ENCODE measurements at places on chromosomes 5 and 9.

GRCh38 chr5:176846335-176847140, 36.2 kb downstream of the UNC5A start:
- no peak for DNase-seq

GRCh38 chr5:44365345-44365744, 23.9 kb downstream of the FGF10 start:
- no peak for DNase-seq

- DNase-seq = no peak
Measured at GRCh38 chr9:13596383-13596970, 317.0 kb upstream of the MPDZ start.

DNA sequence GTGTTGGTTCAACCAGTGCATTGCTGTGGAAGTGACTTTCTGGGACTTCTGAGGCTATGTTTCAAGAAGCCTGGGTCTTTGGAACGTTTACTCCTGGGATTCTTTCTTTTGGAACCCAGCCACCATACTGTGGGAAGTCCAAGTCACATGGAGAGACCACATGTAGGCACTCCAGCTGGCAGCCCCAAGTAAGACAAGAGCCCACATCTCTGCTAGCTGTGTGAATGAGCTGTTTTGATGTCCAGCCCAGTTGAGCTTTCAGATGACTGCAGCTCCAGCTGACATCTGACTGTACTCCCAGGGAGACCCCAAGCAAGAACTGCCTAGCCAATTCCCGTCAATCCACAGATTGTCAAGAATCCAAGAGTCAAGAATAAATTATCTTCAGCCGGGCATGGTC, 60.1 kb upstream of the SPATA31D4 start:
- no peak for DNase-seq

DNA sequence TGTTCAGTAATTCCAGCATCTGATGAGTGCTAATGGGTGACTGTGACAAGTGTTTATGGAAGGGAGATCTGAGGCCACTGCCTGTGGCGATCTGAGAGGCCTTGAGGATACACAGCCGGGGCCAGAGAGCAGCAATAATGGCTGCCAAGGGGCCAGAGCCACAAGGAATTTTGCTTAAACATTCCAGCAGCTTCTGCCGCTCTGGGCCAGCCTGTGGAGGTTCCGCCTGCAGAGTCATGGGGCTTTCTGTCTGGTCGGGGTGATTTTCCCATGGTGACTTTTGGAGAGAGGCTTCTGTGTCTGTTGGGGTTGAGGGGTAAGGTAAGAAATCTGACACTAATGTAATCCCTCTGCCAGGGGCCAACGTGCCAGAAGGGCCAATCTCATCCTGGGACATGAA, 353.5 kb downstream of the ADAMTS6 start:
- DNase-seq = no peak

- no peak for DNase-seq
Measured at GRCh38 chr5:101424530-101425175, 521.6 kb upstream of the ST8SIA4 start.

GRCh38 chr5:135654761-135655467, 76.1 kb upstream of the CXCL14 start:
- no peak for DNase-seq

- DNase-seq = no peak
Measured at GRCh38 chr9:134717924-134718645, 76.5 kb downstream of the COL5A1 start.

DNA sequence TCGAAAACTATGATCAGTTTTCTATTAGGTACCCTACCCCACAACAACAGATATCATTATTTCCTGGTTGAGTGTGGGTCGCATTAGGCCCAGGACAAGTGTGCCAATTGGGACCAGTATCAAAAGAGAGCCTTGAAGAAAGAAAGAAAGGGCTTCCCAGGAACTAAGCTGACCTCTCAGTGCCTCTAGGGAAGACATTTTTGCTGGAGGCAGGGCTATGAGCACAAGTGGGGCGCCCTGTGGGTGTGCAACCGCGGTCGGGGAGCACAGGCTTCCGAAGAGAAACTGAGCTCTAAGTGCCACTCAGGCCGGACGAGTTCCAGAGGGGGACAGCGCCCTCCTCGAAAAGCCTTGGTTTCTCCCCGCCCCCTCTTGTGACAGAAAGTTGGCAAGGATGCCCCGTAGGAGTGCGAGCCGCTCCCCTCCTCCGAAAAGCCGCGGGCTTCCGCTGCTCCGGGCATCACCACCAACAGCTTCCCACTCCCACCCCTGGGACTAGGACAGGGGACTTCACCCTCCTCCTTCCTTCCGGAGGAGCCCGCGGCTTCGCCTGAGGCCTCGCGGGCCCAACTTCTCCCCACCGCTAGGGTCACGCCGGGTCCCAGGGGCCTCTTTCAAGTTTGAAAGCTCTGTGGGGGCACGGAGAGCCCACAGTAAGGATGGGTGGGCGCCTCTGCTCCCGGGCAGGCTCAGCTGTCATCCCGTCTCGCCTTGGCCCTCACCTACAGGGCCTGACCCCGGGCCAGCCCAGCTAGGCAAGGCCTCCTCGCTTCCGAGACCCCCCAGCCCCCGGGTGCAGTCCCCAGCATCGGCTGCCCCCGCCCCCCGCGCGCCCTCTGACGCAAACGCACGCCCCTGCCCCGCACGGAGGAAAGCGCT, 2.0 kb downstream of the NR2F1-AS1 start:
- DNase-seq = peak; percentile 47

DNA sequence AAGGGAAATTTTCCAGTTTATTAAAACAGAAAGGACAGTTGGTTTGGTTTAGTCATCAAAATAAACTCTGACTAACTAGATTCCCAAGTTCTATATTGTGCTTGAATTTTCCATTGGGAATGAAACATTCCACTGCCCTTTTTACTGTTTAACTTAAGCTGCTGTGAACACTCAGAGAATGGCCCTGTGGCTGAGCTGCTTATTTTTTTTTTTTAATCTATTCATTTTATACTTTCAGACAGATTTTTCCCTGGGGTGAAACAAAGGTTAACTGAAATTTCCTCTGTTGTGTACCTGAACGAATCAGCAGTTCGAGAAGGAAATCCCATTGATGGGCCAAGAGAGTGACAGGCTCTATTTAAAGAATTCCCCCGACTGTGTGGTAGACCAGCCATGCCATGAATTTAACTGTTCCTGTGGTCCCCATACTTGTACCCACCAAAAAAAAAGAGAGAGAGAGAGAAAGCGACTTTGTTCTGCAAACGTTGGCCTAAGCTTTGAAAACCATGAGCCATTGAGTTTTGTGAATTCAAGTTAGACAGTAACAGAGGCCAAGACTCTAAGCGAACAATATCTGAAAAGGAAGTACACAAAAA, 138.7 kb upstream of the GRHPR start:
- no peak for DNase-seq

GRCh38 chr9:105881654-105882349, 187.5 kb downstream of the TMEM38B start:
- DNase-seq = peak; percentile 20

DNA sequence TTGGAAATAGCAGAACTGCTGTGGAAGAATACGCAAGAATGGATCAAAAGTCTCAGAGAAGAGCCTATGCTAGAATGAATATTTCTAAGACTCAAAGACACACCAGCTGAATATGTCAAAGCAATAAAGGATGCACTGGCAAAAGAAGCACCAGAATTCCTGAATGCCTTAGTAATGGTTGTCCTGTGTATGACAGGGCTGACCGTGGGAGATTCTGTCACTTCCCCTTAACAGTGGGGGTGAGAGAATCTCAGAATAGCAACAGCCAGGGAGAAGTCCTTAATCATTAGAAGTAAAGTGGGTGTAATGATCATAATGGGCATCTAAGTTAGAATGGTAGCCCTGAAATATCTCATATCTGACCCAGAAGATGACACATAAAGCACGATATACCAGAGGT, 14.6 kb upstream of the PRR16 start:
- DNase-seq = no peak

GRCh38 chr9:36051317-36051716, 14.6 kb downstream of the RECK start:
- DNase-seq = no peak

DNA sequence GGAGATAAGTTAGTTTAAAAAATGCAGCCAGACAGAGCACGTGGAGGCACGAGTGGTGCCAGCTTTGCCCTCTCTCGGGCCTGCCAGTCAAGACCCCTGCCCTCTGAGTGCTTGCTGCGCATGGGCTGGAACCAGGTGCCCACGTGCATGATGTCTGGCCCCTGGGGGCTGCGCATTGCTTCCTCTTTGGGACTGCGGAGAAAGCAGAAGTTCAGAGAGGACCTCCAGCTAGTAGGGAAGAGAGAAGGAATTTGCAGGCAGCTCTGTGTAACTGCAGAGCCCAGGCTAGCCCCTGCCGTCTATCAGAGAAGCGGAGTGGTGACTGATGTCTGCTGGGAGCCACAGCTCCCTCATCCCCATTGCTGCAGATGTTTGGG, 9.7 kb upstream of the RNU6ATAC start:
- DNase-seq = no peak

DNA sequence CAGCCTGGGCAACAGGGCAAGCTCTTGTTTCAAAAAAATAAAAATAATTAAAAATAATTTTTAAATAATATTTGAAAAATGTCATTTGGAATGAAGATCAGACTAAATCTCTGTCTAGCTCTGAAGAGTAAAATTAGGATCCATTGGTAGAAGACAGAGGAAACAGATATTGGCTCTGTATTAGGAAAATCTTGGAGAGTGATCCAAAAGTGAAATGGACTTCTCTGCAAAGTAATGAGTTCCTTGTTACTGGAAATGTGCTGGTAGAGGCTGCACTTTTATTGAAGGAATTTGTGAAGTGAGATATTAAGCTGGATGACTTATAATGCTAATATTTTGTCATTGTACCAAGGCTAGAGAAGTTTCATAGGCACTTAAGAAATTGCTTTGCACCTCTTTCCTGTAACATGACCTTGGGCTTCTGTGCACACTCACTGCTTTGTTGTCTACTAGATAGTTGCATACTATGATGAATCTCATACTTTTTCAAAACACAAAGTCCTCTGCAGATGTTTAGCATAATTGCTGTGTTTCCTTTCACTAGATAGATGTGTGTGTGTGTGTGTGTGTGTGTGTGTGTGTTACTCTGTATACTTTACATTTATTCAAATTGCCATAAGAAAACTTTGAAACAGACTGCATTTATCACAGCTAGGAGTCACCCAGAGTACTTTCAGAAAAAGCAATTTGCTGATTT, 13.1 kb downstream of the THBS4 start:
- DNase-seq = peak; percentile 29

- DNase-seq = no peak
Measured at GRCh38 chr5:32074401-32074800, 99.7 kb downstream of the GOLPH3 start.

DNA sequence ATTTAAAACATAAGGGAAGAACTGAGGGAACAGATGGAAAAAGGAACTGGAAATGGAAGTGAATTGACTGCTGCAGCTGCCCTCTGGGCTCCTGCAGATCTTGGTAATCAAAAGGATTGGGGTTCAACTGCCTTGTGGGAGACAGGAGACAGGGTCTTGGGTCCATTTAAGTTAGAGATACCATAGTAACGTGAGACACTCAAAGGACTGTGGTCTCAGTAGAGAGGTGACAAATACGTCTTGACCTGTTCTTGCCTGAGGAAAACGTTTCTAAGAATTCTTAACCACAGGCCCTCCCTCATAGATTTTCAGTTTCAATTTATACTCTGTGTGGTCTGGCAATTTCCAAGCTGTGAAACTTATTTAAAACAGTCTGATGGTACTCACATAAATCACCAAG, 100.8 kb upstream of the DHFR start:
- DNase-seq = no peak

DNA sequence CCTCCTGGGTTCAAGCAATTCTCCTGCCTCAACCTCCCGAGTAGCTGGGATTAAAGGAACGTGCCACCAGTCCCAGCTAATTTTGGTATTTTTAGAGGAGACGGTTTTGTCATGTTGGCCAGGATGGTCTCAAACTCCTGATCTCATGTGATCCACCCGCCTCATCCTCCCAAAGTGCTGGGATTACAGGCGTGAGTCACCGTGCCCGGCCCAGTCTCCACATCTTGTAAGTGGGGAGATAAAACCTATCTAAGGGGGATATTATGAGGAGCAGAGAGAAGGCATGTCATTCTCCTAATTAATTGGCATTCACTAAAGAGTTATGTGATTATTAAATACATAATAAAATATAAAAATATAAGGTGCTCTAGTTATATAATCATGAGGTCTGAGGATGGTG, 94.1 kb upstream of the BOD1 start:
- no peak for DNase-seq

- DNase-seq = no peak
Measured at GRCh38 chr5:177378884-177379883, 5.0 kb upstream of the SLC34A1 start.

DNA sequence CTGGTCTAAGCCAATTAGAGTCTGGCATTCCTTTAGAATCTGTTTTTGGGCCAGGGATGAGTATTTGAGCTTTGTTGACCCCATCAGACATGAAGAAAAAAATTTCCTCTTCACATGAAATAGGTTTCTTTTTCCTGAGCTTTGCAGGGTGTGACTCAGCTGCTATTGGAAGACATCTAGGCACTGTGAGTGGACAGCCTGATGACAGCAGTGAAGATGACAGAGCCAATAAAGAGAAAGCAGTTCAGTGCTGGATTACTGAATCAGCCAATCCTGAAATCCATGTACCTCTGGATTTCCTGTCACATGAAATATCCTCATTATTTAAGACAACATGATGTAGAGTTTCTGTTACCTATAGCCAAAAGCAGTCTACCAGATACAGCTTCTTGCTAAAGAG, 51.3 kb upstream of the GRIA1 start:
- DNase-seq = no peak

DNA sequence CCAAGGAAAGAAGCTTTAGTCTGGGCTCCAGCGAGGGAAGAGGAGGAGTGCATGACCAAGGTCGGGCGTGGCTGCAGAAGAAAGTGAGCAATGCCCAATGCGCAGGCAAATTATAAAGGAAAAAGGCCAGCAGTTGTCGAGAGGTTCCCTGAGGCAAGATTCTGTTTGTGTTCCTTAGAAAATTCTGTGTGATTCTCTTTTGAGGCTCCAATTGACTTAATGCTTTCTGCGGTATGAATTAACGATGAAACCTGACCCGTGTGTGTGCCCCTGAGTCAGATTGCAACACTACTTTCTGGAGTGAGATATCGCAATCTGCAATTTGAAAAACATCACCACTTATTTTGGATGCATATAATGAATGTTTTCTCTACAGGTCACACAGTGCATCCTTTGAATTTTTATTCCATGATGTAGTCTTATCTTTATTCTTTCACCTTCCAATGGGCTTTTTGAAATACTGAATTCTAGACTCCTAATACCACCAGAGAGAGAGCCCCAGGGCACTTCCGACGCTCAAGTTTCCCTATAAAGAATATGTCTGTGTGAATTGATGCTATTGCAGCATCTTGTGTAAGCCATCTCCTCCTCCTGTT, 117.9 kb upstream of the IL6ST start:
- no peak for DNase-seq

DNA sequence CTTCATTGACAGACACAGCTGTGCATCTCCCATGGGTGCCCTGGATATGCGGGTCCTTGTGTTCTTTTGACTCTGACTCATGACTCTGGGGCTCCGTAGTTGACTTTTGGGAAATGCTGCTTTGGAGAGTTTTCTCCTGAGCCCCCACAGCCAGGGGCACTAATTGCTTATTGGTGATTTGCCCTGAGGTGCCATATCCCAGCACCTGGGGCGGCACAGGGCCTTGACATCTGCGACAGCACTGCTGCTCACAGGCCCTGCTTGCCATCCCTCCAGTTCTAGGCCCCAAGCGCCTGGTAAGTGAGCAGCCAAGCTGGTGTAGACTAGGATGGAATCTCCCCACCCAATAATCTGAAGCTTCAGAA, 75.1 kb downstream of the AMBP start:
- no peak for DNase-seq

- DNase-seq = peak; percentile 28
Measured at GRCh38 chr5:142922223-142922952, 152.2 kb downstream of the ARHGAP26 start.

GRCh38 chr5:158140120-158140731, 281.3 kb upstream of the CLINT1 start:
- no peak for DNase-seq
